ENCODE measurements at places on chromosomes 11 and 22.

- no peaks in the 10 kb centered on the region for H3K4me1 ChIP-seq
- peaks cover 15% of the 10 kb centered on the region for H3K27me3 ChIP-seq
- H3K27ac ChIP-seq = no peak overlapping the region
- no peak overlapping the region for H3K4me3 ChIP-seq
- no peak for DNase-seq
Observed at GRCh38 chr11:75077316-75077715, 19.4 kb downstream of the OR2AT4 start.

- no peaks in the 10 kb centered on the region for H3K27me3 ChIP-seq
- DNase-seq = peak; percentile 76
- peak overlapping the region; percentile 75 for H3K4me3 ChIP-seq
- peaks cover 28% of the 10 kb centered on the region for H3K4me1 ChIP-seq
- no peak overlapping the region for H3K27ac ChIP-seq
Observed at GRCh38 chr22:29306835-29307595, 565 bp downstream of the GAS2L1 start.

DNA sequence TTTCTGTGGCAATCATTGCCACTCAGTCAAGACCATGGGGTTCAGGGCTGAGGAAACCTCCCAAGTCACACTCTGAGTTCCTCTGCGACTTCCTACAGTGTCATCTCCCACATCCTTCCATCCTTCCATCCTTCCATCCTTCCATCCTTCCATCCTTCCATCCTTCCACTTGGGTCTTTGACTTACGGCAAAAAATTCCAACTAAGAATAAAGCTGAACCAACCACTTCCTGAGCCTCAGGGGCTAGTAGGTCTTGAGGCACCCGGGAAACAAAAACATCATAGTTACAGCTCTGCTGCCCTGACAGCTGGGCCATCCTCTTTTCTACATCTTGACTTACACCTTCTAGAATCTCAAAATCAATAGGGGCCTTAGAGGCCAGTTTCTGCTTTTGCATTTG, 32.1 kb downstream of the EHF start:
- DNase-seq = no peak
- peak overlapping the region; percentile 95 for H3K27ac ChIP-seq
- H3K4me3 ChIP-seq = peak overlapping the region; percentile 16
- no peaks in the 10 kb centered on the region for H3K27me3 ChIP-seq
- peaks cover 79% of the 10 kb centered on the region for H3K4me1 ChIP-seq
- H3K36me3 ChIP-seq = peaks cover 70% of the 10 kb centered on the region

DNA sequence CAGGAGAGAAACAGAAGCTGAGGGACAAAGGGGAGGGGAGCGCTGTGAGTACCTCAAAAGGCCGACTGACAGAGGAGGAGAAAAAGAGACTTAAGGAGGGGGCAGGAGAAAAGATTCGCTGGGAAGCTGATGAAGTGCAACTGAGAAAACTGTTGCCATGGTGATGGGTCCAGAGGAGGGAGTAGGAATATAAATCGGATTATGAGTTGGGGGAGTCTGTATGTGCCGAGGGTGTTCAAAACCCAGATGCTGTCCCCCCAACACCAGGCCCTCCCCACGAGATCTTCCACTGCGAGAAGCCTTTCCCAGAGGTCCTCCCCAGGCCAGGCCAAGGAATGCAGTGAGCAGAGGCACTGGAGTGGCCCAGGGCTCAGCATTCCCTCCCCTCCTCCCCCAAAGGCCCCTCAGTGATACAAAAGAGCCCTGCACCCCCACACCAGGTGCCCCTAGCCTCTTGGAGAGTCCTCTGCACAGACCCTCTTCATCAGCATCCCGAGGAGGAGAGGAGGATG, 13.7 kb upstream of the BCL9L start:
- H3K27me3 ChIP-seq = no peaks in the 10 kb centered on the region
- H3K4me3 ChIP-seq = no peak overlapping the region
- H3K27ac ChIP-seq = peak overlapping the region; percentile 41
- H3K4me1 ChIP-seq = peaks cover 19% of the 10 kb centered on the region
- no peaks in the 10 kb centered on the region for H3K36me3 ChIP-seq
- DNase-seq = no peak

GRCh38 chr11:23353611-23354010, 493.3 kb upstream of the CCDC179 start:
- no peaks in the 10 kb centered on the region for H3K27me3 ChIP-seq
- no peaks in the 10 kb centered on the region for H3K4me1 ChIP-seq
- no peak overlapping the region for H3K4me3 ChIP-seq
- no peak overlapping the region for H3K27ac ChIP-seq
- no peak for DNase-seq

GRCh38 chr11:114180301-114181055, 115.7 kb upstream of the NNMT start:
- no peak for DNase-seq
- no peak overlapping the region for H3K4me3 ChIP-seq
- no peaks in the 10 kb centered on the region for H3K36me3 ChIP-seq
- H3K27me3 ChIP-seq = peaks cover 97% of the 10 kb centered on the region
- no peaks in the 10 kb centered on the region for H3K4me1 ChIP-seq

DNA sequence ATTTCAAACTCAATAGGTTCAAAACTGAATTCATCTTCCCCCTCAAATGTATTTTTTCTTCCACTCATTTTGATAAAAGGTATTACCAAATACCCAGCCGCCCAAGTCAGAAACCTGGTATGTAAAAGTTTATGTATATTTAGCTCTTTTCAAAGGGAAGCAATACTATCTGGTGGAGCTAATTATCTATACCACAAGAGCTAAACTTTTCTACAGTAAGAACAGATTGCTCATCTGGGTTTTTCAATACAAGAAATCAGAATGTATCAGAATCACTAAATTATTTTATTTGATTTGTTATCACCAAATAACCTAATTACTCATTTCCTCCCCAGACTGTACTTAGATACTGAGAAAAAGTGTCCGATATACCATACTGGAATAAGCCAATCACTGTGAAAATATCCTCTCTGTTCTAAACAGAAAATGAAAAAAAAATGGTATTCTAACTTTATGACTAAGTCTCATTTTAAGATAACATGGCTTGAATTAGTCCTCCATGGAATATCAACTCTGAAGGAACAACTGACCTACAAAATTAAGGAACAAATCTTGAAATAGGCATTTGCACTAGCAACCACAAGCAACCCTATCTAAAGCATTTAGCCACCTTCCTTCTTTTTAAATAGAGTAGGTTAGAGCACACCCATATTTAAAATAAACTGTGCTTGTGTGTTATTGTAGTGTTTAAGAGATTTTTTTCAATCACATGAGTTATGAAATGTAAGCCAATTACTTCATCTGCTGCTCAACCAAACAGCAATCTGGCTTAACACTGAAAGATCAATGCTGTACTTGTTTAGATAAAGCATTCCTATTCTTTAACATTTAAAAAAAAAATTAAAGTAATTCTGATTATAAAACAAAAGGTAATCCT, 35.0 kb downstream of the RDX start:
- peaks cover 68% of the 10 kb centered on the region for H3K36me3 ChIP-seq
- no peak overlapping the region for H3K27ac ChIP-seq
- H3K4me1 ChIP-seq = no peaks in the 10 kb centered on the region
- DNase-seq = no peak
- H3K4me3 ChIP-seq = no peak overlapping the region

DNA sequence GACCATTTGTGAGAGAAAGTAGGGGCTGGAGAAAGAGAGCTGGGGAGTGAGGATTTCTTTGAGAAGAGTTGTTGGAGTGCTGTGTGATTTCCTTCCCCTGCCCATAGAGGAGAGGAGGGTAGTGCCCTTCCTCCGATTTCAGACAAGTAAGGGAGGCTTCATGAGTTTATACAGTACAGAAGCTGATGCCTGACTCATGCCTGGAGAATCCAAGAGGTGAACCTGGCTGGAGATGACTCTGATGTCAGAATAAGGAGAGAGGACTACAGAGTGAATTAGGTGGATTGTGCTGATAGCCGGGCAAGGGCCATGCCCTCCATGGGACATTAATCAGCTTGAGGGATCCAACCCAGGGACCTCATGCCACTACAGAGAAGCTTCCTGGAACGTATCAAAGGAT, 91.6 kb downstream of the FAR1 start:
- no peaks in the 10 kb centered on the region for H3K36me3 ChIP-seq
- no peaks in the 10 kb centered on the region for H3K4me1 ChIP-seq
- no peaks in the 10 kb centered on the region for H3K27me3 ChIP-seq
- H3K27ac ChIP-seq = no peak overlapping the region
- no peak for DNase-seq

- H3K4me3 ChIP-seq = no peak overlapping the region
- H3K4me1 ChIP-seq = no peaks in the 10 kb centered on the region
- DNase-seq = no peak
Observed at GRCh38 chr11:64607381-64607985, 16.5 kb downstream of the SLC22A12 start.

- no peaks in the 10 kb centered on the region for H3K4me1 ChIP-seq
- H3K27me3 ChIP-seq = no peaks in the 10 kb centered on the region
- no peaks in the 10 kb centered on the region for H3K36me3 ChIP-seq
- no peak overlapping the region for H3K4me3 ChIP-seq
Observed at GRCh38 chr11:122069707-122070360, 46.2 kb downstream of the BLID start.

- DNase-seq = peak; percentile 85
- H3K4me3 ChIP-seq = peak overlapping the region; percentile 55
- no peaks in the 10 kb centered on the region for H3K36me3 ChIP-seq
Observed at GRCh38 chr22:39663751-39664150, 93.2 kb downstream of the CACNA1I start.

DNA sequence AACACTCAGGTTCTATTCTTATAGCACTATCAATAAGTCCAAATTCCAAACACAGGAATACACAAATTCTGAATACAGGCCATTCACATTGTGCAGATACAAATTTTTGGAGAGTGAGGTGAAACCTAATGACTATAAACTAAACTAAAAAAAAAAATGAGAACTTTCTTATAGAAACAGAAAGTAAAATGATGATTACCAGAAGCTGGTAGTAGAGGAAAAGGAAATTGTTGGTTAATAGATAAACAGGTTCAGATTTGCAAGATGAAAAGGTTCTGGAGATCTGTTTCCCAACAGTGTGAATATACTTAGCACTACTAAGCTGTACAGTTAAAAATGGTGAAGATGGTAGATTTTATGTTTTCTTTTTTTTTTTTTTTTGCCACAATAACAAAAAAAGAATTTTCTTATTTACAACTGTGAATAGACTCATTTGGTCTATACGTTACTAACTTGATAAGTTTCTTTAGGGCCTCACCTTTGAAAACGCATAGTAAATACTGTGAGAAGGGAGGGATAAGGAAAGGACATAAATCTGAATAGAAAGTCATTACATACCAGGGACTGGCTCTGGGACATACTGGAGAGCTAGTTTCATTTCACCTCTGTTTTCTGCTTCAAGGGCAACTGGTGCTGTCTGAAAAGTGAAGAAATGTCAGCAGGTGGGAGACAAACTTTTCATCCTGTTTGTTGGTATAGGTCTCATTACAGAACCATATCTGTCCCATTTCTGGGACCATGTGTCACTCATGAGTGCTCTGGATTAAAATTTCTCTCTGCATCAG, 14.2 kb upstream of the CCDC89 start:
- no peak overlapping the region for H3K4me3 ChIP-seq
- no peaks in the 10 kb centered on the region for H3K27me3 ChIP-seq
- no peak for DNase-seq
- peaks cover 1% of the 10 kb centered on the region for H3K4me1 ChIP-seq
- H3K36me3 ChIP-seq = peaks cover 4% of the 10 kb centered on the region

GRCh38 chr11:19803506-19803998, 90.9 kb downstream of the NAV2 start:
- no peaks in the 10 kb centered on the region for H3K27me3 ChIP-seq
- peak overlapping the region; percentile 30 for H3K27ac ChIP-seq
- no peaks in the 10 kb centered on the region for H3K36me3 ChIP-seq
- peaks cover 58% of the 10 kb centered on the region for H3K4me1 ChIP-seq
- peak; percentile 84 for DNase-seq

GRCh38 chr11:72754544-72755155, 2.4 kb upstream of the ARAP1 start:
- no peak for DNase-seq
- H3K27me3 ChIP-seq = no peaks in the 10 kb centered on the region
- peaks cover 11% of the 10 kb centered on the region for H3K36me3 ChIP-seq
- H3K27ac ChIP-seq = no peak overlapping the region
- H3K4me1 ChIP-seq = peaks cover 26% of the 10 kb centered on the region
- H3K4me3 ChIP-seq = no peak overlapping the region

GRCh38 chr11:133947321-133947756, 9.4 kb downstream of the IGSF9B start:
- H3K4me1 ChIP-seq = no peaks in the 10 kb centered on the region
- no peak overlapping the region for H3K4me3 ChIP-seq
- H3K36me3 ChIP-seq = no peaks in the 10 kb centered on the region
- DNase-seq = no peak
- peaks cover 98% of the 10 kb centered on the region for H3K27me3 ChIP-seq

- no peaks in the 10 kb centered on the region for H3K4me1 ChIP-seq
- H3K27ac ChIP-seq = no peak overlapping the region
- no peaks in the 10 kb centered on the region for H3K36me3 ChIP-seq
- no peaks in the 10 kb centered on the region for H3K27me3 ChIP-seq
- no peak overlapping the region for H3K4me3 ChIP-seq
Observed at GRCh38 chr11:105799728-105800462, 190.0 kb downstream of the GRIA4 start.

GRCh38 chr11:121672630-121673487, 220.1 kb upstream of the SORL1-AS1 start:
- no peak overlapping the region for H3K27ac ChIP-seq
- H3K4me3 ChIP-seq = no peak overlapping the region
- no peak for DNase-seq
- H3K36me3 ChIP-seq = no peaks in the 10 kb centered on the region
- no peaks in the 10 kb centered on the region for H3K27me3 ChIP-seq

DNA sequence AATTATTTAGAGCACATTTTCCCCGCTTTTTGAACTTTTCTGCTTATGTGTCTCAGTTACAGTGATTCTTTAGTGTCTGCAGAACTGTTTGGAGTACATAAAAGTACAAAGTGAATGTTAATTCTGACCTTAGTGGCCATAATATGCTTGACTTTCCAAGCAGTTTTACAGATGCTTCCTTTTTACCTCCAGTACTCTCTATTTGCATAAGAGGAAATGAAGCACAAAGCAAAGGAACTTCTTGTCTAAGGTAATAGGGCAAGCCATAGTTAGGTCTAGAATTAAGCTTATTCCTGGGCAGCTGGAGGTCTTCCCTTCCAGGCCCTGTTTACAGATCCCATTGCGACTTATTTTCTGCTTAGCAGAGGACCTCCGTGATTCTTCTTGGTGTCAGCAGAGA, 3.6 kb downstream of the GTPBP1 start:
- no peak overlapping the region for H3K27ac ChIP-seq
- peaks cover 50% of the 10 kb centered on the region for H3K4me1 ChIP-seq
- no peaks in the 10 kb centered on the region for H3K27me3 ChIP-seq
- no peak overlapping the region for H3K4me3 ChIP-seq
- peaks cover 34% of the 10 kb centered on the region for H3K36me3 ChIP-seq

Data from PC-9 (cell line).